CD4-positive, alpha-beta T cell (primary cell): ENCODE measurements at places on chromosomes 11 and 22.

DNA sequence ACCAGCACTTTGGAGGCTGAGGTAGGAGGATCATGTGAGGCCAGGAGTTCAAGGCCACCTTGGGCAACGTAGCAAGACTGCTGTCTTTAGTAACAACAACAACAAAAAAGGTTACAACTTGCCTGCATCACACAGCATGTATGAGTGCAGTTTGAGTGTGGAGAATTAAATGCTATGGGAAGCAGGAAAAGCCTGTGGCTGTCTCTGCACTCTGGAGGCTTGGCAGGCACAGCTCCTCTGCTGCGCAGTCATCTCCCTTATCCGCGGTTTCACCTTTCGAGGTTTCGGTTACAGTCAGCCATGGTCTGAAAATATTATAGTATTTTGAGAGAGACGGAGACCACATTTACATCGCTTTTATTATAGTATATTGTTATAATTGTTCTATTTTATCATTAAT lies 2.9 kb downstream of the MICAL2 start:
- no peak for DNase-seq

GRCh38 chr11:108565653-108566052 lies 27.9 kb downstream of the EXPH5 start:
- DNase-seq, result no peak

DNA sequence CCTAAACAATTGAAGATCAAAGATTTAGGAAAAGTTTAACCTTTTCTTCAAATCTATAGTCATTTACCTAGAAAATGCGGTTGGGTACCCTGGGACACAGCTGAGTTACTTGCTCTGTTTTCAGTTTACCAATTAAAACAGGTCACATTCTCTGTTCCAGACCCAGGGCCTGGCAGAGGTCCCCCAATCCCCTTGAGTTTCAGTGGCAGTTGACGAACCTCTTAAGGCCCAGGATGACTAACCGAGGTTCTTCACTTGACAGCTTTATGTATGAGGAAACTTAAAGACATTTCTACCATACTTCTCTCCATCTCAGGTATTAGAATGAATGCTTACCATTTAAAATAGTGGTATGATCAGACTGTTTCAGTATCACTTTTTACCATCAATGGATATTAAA lies 16.3 kb downstream of the LDHAL6A start:
- no peak for DNase-seq

- DNase-seq, result no peak
These were observed 86.5 kb upstream of the CSNK2A3 start for GRCh38 chr11:11439591-11439990.

DNA sequence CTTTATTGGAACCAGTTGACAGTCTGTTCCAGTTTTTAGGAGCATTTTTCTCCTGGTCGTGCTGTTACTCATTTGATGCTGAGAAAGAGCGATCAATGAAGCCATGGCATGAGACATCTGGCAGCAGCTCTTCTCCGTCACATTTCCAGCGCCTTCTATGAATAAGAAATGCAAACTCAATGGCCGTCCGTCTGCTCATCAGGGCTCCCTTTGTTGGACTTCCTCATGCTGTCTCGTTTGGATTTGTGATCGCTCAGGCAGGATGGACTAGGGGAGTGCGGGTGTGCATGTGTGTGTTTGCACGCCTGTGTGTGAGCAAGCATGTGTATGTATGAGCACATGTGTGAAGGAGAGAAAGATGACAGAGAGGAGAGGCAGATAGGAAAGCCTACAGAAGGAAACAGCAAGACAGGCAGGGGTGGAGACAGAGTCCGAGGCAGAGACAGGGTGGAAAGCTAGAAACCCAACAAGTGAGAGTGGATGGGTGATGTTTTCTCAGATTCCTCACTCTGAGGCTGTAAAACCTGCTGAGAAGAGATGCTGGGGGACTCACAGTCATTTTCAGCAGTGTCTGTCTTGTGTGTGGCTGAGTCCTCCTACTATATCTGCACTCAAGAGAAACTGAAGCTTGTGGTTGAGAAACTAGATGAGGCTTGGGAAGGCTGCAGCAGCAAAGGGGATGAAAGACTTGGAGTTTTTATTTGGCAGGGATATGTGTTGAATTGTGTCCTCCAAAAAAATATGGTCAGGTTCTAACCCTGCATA lies 56.0 kb upstream of the CLMP start:
- no peak for DNase-seq

DNA sequence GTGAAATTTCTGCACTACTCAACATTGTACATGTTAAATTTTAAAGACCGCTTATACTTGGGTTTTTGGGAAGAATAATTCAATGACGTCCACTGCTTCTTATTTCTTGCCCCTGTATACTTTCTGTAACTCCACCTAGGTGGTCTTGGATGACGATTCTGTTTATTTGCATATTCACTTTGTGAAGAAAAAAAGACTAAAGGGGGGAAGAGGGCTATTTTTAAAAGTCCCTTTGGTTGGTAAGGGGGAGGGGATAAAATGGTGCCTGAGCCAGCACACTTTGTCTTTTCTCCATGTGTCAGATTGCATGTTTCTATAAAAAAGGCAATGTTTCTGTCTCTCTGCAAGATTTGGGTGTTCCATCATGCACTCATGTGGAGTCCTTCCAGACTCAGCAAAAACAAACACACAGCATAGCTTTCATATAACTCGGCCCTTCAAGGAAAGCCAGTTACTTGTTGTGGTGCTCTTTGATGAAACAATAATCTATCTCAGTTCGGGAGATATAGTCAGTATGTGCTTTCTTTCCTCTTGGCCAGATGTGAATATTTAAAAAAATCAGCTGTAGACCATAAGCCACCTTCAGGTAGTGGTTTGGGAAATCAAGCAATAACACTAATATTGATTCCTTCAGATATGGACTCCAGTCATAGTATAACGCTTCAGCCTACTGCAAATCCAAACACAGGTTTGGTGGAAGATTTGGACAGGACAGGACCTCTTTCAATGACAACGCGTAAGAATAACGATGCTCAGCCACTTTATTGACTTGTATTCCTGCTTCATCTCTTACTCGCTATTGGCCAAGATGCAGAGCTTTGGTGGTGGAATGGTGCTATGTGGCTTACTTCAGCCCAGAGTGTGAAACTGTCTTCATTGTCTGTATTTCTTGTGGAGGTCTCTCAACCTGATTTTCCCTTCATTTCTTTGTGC lies 68.8 kb downstream of the CD44 start:
- no peak for DNase-seq

GRCh38 chr22:49196046-49196511 lies 631.6 kb downstream of the BRD1 start:
- DNase-seq, result no peak

DNA sequence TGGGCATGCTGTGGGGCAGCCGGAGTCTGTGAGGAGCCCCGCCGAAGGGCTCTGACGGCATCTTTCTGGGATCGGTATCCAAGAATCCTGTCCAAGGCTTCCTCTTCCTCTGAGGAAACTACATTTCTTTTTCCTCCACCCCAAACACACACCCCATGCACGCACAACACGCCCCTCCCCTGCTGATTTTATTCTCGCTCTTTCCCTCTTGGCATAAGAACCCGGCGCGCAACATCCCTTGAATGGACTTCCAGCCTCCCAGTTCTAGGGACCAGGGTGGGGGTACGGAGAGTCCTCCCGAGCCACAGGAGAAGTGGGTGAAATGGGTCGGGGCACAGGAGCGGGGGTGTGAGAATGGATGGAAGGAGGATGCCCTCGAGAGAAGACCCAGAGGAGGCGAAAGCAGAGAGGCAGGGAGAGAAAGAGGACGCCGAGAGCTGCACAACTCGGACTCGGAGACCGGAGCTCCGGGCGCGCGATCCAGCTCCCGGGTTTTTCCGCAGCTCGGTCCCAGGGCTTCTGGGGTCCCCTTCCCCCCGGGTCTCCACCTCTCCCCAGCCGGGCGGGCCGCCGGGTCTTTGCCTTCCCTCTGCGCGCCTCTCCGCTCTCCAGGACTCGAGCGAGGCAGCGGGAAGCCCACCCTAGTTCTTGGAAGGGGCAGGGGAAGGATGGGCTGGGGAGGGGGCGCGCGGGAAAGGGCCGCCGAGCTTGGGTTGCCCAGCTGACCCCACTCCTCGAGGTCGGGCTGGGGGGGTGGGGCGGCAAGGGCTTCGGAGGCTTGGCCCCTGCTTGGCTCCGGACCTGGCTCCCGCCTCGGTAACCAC lies 1.5 kb upstream of the LARGE1 start:
- DNase-seq, result no peak

- no peak for DNase-seq
These were observed 57.2 kb downstream of the NAV2 start for GRCh38 chr11:19769820-19770219.

DNA sequence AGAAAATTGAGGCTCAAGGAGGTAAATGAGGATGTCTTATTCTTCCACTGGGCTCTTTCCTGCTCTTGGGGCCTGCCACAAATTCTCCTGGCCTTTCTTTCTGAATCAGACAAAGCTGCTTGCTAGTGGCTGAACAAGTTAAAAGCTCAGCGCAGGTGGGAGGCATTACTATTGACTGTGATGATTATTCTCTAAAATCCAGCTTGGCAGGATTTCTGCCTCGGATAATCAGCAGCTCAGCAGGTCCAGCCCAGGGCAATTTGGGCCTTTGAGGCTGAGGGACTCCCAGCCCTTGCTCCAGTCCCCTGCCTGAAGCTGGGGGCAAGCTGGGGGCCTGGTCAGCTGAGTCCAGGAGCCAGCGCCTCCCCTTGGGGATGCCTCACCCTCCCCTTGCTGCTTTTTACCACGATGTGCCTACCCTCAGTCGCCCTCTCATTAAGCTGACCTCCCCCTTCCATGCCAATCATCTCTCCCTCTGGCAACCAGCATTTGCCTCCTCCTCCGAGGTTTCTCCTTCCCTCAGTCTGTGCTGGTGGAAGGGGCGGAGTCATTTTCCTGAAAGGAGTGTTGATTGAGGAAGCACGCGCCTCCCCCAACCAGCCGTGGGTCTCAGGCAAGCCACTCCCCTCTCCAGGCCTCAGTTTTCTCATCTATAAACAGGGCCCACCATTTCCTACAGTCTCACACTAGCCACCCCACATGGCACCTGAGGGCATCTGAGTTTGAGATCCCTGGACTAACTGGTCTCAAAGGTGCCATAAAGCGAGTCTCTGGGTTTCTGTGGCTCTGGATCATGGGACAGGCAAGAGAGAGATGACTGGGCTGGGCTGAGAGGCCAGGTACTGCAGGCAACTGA lies 60.6 kb upstream of the PRDM11 start:
- DNase-seq, result no peak

GRCh38 chr22:43909708-43910107 lies 13.9 kb upstream of the PNPLA3 start:
- DNase-seq, result no peak
